ENCODE measurements at places on chromosomes 3 and 15.

DNA sequence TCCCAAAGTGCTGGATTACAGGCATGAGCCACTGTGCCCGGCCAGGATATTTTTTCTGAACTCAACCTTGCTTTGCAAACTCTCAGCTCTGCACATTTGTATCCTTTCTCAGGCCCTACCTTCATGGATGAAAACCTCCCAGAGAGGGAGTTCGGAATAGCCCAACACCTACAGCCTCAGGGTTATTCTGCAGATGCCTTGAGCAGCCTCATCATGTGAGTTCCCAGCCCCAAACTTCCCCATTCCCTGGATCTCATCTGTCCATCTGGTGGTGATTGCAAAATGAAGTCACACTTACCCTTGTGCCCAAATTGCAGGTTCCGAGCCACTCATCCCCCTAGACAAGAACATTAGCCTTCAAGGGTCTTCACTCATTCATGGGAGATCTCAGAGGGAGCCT, 39.9 kb upstream of the KLHL25 start:
- no peak for DNase-seq

- no peak for DNase-seq
Measured at GRCh38 chr3:14238356-14238755, 59.7 kb downstream of the LSM3 start.

DNA sequence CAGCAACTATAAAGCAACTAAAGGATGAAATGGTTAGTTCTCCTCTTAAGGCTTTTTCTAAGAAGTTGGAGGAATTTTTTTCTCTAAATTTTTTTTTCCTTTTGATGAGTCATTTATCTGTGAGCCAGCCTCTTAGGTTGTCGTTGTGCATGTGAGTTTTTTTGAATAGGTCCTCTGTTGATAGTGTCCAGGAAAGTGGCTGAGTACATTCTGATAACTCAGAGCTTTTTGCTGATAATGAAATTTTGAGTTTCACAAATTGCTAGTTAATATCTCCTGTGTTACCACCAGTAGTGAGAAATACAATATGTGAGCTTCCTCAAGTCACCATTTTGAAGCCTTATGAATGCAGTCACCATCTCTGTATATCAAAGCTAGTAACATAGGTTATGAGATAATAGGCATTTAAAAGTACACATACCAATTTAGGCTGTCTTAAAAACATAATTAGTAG, 7.1 kb upstream of the LXN start:
- DNase-seq, result no peak

DNA sequence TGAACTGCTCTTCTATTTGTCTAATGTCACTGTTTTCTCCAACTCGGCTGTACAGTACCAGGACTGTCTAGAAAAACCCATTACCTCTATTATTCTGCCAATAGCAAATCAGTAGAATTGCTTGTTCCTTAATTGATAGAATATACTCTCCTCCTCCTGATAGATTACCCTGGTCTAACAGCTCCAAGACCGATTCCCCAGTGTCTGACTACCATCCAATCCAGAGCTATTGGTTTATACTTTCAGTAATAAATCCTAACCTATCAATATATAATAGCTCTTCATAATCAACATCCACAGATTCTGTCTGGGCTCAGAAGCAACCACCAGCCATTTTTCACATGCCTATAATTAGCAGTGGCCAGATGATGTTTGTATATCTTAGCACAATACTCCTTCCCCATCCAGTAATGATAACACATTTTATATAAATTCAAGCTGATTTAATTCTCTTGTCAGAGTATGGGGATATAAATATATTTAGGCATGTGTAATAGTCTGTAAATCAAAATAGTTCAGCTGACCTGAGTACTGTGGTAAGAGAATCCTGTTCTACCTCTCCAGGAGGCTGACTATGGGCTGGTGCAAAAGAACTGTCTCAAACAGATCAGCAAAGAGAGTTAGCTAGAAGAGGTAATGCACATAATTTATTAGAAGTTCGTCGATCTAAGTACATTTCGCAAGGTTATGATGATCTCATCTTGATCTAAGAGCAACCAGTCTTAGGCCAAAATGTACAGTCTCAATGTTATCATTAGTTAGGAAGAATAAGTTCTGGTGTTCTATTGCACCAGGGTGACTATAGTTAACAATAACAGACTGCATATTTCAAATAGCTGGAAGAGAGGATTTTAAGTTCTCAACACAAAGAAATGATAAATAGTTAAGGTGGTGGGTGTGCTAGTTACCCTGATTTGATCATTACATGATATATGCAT, 193.4 kb downstream of the SHOX2 start:
- no peak for DNase-seq

- no peak for DNase-seq
Measured at GRCh38 chr3:114319453-114319852, 25.6 kb downstream of the TIGIT start.

GRCh38 chr15:36331531-36332275, 247.7 kb upstream of the CDIN1 start:
- no peak for DNase-seq

DNA sequence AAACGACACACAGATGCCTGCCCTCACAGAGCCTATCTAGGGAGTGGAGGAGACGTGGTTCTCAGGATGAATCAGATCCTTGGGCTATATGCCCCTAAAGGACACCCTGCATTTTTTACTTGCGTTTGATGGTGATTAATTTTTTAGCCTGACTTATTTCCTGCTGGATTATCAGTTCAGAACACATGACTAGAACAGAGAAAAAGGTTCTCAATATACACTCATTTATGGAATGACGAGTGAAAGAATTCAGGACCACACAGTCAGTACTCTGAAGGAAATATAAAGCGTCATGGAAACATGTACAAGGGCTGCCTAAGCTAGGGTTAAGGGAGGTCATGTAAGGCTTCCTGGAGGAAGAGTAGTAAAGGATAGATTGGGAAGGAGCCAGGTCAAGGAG, 121.8 kb downstream of the SSR3 start:
- DNase-seq, result no peak

- DNase-seq, result no peak
Measured at GRCh38 chr3:45826321-45826720, 15.6 kb downstream of the LZTFL1 start.

- no peak for DNase-seq
Measured at GRCh38 chr3:130088061-130088460, 6.4 kb downstream of the ALG1L2 start.

DNA sequence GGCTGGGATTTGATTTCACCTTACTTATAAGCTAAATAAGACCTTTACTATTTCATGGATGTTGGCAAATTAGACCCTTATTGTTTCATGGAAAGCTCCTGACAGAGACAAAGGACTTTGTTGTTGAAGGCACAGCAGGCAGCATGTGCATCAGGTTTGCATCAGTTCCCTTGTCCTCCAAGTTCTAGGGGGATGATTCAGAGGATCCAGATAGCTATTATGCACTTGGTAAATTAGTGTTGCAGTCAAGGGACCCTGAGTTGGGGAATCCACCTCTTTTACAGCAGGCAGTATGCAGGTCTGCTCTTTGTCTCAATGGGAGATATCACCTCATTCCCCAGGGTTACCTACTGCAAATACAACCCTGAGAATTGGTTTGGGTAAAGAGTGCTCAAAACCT, 131.4 kb upstream of the IGSF10 start:
- no peak for DNase-seq

- no peak for DNase-seq
Measured at GRCh38 chr3:108378153-108378951, 82.0 kb downstream of the HHLA2 start.

DNA sequence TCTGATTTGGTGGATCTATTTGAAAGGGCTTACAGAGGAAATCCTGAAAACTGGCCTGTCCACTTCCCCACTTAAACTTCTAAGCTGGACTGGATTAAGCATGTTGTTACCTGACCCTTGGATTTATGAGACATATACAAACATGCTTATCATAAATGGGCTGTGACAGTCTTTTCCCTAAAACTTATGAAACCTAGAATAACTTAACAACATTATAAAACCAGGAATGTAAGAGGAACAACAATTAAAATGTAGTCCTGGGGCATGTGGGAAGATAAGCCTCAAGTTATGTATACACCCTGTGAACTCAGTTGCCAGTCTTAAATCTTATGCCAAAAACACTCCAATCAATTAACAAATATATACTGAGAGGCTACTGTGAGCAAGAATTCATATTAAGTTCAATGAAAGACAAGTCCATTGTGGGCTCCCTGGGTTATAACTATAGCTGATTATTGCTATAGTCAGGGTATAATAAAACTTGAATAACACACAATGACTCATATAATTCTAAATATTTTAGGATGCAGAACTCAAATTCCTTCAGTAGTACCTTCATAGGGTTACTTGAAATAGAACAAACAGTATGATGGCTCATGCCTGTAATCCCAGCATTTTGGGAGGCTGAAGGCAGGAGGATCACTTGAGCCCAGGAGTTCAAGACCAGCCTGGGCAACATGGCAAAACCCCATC, 87.2 kb upstream of the PPIB start:
- DNase-seq, result no peak

DNA sequence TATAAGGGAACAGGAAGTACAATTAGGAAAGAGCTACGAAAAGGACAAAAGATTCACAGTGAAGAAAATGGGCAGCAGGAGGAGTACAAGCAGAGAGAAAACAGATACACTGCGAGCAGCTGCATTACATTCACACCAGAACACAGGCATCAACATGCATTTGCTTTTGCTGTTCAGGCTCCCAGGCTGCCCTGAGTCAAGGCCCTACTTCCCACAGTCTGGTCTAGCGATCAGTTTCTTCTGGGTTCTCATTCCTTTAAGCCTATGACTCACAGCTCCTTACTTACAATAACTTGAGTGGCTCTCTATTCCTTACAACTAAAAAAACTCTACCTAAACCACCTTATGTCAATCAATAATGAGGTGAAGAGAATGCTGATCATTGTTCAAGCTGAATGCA, 24.5 kb upstream of the ZNF445 start:
- DNase-seq, result no peak

GRCh38 chr15:80479191-80479590, 75.0 kb downstream of the ARNT2 start:
- DNase-seq, result no peak

DNA sequence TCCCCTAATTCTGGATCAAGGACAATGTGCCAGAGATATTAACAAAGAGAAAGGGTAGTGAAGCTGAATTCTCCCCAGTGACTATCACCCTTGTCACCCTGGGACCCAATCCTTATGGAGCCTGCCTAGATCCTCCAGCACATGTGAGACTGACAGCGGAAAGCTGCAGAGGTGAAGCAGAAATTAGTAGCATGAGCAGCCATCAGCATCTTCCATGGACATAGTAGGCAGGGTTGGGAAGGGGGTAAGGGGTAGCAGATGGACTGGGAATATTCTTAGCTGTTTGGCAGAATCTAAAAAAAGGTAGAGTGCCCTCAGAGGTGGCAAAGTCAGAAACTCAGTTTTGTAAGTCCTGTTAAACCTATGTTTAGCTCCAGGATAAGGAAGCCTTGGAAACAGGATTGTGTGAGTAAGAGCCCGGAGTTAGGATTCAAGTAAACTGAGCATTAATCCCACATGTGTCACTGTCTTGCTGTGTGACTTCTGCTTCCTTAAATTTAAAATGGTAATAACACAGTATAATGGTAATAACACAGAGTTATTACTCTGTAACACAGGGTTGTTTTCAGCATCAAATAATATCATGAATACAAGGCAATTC, 14.5 kb downstream of the GOLIM4 start:
- no peak for DNase-seq

DNA sequence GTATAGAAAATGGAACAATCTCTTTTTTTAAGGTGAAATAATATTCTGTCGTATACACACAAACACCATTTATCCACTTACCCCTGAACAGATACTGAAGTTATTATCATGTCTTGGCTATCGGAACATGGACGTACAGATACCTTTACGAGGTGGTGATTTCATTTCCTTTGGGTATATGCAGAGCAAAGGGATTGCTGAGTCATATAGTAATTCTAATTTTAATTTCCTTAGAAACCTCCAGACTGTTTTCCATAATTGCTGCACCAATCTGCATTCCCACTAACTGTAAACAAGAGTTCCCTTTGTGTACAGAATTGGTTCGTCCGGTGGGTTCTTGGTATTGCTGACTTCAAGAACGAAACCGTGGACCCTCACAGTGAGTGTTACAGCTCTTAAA, 179.4 kb downstream of the SHOX2 start:
- DNase-seq, result no peak

- DNase-seq, result no peak
Measured at GRCh38 chr3:71094658-71095209, 488.8 kb downstream of the FOXP1 start.

- no peak for DNase-seq
Measured at GRCh38 chr3:120436523-120437050, 14.2 kb downstream of the FSTL1 start.

GRCh38 chr15:96500508-96500907, 170.0 kb downstream of the NR2F2 start:
- DNase-seq, result no peak

GRCh38 chr15:65195548-65195923, 10.4 kb upstream of the CLPX start:
- no peak for DNase-seq

GRCh38 chr3:179630753-179631451, 21.9 kb upstream of the USP13 start:
- no peak for DNase-seq

- no peak for DNase-seq
Measured at GRCh38 chr3:30258426-30259392, 347.7 kb upstream of the TGFBR2 start.

GRCh38 chr3:194808640-194809097, 123.0 kb downstream of the FAM43A start:
- no peak for DNase-seq

DNA sequence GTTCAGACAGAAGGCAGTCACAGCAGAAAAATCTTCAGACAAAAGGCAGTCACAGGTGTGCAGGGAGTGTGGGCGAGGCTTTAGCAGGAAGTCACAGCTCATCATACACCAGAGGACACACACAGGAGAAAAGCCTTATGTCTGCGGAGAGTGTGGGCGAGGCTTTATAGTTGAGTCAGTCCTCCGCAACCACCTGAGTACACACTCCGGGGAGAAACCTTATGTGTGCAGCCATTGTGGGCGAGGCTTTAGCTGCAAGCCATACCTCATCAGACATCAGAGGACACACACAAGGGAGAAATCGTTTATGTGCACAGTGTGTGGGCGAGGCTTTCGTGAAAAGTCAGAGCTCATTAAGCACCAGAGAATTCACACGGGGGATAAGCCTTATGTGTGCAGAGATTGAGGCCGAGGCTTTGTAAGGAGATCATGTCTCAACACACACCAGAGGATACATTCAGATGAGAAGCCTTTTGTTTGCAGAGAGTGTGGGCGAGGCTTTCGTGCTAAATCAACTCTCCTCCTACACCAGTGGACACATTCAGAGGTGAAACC, 27.6 kb downstream of the ZNF589 start:
- peak; percentile 83 for DNase-seq

DNA sequence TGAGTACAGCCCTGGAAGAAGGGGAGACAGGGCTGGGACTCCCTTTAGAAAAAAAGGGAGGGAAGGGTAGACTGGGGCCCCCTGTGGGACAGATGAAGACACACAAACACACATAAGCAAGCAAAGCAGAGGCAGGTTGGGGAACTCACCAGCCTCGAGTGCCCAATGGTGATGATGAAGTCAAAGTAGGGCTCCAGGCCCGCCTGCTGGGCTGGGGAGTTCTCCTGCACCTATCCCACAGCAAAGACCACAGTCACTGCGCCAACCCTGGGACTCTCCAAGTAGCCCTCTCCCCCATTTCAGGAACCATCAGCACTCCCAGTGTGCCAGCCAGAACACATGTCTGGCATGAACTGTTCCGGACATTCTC, 4.1 kb downstream of the GORASP1 start:
- DNase-seq, result no peak

GRCh38 chr15:37083610-37084009, 16.7 kb downstream of the MEIS2 start:
- DNase-seq, result no peak

GRCh38 chr3:72123908-72124441, 339.0 kb upstream of the PROK2 start:
- DNase-seq, result peak; percentile 27

All from stimulated activated CD4-positive, alpha-beta T cell treated with anti-CD3 and anti-CD28 coated beads, Interleukin-2, amount 100 ng/mL, for 24 hours (primary cell).